ENCODE measurements at places on chromosomes 2 and 18.

DNA sequence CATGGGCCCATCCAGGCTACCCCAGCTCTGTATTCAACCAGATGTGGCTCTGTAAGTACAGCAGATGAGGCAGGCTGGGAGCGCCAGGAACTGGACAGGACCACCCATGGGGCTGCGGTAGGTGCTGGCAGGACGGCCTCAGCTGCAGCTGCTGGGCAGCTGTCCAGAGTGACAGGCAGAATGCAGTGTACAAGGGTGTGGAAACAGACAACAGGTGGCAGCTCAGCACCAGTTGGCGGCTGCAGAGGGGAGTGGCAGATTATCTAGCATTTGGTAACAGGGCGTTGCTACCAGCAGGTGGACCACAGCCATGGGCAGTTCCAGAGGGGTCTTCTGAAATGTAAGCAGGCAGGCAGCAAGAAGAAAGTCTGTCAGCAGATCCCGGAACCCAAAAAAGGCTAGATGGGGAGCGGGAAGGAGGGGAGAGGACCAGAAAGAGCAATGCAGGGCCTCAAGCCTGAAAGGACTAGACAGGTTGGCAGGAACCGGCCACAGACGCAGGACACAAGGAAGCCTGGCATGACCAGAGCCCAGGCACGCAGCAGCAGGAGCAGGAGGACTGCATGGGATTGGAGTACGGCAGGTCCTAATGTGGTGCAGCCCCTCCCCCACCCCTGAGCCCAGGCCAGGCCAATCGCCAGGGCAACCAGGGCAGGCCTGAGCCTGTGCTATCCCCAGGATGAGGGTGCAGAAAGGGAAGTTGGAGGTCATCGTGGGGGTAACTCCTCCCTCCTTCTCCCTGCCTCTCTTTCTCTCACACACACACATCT, 24.7 kb downstream of the PKDCC start:
- peak; percentile 51 for DNase-seq

GRCh38 chr2:221270806-221271205, 301.3 kb downstream of the EPHA4 start:
- DNase-seq = no peak

GRCh38 chr2:79619442-79619841, 106.6 kb downstream of the CTNNA2 start:
- DNase-seq = no peak

DNA sequence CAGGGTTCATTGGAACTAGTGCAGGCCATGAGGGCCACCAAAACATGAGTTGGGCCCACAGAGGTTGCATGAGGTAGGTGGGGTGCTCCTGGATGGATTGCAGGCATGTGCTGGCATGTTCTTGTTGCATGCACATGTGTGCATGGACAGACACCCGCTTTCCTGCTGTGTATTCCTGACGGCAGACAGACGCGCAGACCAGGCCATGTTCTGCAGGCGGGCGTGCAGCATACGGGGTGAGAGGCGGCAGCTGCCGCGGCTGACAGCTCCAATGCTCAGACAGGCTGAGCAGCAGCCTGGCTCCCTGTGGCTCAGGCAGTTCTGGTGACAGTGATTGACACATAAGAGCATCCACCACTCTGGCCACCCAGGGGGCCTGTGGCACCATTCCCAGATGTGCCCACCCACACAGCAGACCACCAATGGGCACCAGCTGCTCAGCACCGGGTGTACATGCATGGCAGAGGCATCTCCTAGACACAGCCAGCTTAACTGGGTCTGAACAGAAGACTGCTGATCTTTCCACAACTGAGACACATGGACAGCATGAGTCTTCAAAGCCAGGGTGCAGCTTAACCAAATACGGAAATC, 21.2 kb downstream of the HS1BP3 start:
- no peak for DNase-seq

GRCh38 chr2:200063155-200063554, 107.8 kb downstream of the MAIP1 start:
- no peak for DNase-seq

GRCh38 chr2:136255648-136256461, 137.9 kb upstream of the CXCR4 start:
- no peak for DNase-seq

DNA sequence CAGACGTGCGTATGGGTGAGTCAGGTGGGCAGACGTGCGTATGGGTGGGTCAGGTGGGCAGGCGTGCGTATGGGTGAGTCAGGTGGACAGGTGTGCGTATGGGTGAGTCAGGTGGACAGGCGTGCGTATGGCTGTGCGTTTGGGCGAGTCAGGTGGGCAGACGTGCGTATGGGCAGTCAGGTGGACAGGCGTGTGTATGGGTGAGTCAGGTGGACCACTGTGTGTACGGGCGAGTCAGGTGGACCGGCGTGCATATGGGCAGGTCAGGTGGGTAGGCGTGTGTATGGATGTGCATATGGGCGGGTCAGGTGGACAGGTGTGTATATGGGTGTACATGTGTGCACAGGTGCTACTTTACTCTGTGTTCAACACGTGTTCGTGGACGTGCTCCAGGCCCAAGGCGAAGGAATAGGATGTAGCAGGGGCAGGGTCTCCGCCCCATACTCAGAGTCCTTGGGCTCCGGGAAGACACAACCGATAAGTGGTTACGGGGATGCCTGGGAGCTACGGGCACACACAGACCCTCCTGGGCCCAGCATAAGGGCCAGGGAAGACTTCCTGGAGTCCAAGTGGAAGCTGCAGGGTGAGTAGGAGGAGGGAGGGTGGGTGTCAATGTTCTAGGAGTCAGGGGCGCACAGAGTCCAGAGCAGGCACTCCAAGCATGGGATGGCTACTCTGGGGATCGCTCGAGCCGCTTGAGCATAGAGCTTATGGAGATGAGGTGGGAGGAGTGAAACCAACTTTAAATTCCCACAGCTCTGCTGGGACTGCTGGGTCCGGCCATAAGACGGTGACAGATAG, 27.1 kb upstream of the KLF11 start:
- DNase-seq = peak; percentile 69

DNA sequence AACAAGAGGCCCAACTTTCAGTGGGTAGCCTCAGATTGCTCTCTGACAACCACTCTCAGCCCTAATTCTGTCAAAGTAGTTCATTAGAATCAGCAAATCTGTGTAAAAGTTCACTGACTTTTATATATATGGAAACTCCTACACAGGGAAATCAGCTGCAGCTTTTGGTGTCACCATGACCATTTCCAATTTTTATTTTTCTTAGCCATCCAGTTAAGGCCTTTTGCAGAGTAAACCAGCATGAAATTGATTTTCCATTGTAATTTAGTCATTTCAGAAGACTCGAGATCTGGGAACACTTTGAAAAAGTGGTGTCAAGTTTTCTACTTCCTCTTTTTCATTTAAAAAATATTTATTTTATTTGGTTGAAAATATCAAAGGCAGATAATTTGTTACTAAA, 263.2 kb downstream of the TMEM182 start:
- DNase-seq = no peak

DNA sequence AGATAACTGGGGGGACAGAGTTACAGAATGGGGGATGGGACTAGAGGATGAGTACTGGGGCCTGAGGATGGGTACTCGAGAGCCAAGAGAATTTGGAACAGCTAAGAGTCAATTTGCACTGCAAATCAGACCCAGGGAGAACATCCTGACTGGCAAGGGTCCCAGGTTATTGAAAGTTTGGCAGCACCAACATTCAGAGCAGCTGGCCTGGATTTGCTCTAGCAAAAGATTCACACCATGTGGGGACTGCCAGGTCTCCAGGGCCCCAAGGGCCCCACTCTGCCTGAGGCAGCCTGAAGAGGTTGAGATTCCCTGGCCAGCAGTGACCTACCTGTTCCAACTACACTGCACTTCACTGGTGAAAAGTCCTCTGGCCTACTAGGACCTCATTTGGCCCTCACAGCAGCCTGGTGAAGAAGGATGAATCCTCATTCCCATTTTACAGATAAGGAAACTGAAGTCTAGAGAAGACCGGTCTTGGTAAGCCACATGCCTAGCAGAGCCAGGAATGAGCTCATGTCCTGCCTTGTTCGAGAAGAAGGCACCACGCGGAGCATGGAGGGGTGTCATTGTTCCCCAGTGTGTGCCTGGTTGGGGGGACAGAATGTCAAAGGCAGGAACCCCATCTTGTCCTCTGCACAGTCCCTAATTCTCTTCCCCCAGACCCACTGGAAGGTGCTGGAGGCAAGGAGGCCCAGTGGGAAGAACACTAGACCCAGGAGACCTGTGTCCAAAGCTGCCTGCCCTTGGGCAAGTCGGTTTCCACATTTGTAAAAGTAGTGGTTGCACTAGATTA, 258.6 kb downstream of the TNS1 start:
- DNase-seq = no peak

- no peak for DNase-seq
Measured at GRCh38 chr18:59001721-59002120, 137.0 kb downstream of the ZNF532 start.

DNA sequence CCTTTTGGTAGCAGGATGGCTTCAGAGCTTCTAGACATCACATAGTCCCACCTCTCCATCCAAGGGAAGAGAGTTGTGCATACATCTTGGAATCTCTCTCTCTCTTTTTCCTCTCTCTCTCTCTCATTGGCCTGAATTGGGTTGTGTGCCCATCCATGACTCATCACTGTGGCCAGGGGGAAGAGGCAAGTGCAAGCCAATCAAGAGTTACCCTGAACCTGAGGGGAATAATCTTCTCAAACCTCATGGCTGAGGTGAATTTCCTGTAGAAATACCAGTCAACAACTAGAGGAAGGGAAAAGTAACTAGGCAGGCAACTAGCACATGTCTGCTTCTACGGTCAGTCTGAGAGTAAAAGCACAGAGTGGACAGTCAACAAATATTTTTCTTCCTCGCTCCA, 7.3 kb upstream of the CHN1 start:
- DNase-seq = no peak

DNA sequence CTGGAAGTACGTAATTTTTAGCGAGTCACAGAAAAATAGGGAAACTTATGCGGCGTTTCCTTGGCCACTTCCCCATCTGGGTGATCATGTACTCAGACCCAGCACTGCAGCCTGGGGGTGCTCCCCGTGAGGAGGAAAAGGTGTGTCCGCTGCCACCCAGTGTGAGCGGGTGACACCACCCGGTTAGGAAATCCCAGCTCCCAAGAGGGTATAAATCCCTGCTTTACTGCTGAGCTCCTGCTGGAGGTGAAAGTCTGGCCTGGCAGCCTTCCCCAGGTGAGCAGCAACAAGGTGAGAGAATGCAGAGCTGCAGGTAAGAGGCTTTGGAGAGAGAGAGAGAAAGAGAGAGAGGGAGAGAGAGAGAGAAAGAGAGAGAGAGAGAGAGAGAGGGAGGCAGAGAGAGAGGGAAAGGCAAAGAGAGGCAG, at the start of gene IL1R2:
Gene IL1R2 (plus strand): TSS at position 240 of the 425 bp plus-strand sequence. CDS start 16,616 bp downstream, outside the sequence.
- DNase-seq = no peak

DNA sequence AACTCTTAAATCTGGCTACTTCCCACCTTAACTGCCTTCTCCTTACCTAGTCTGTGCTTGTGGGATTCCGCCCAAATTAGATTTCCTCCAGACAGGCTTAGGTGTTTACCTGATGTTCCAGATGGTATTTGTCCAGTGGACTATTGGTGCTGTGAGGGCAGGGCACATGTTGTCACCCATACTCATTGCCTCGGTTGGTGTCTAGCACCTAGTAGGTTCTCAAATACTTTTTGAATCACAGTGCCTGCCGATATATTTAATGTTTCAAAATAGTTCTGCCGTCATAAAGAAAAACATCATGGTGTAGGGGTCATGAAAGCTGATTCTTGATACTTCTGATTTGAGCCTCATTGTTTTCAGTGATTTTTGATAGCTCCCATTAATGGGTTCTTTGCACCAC, 1.1 kb downstream of the SEPTIN2 start:
- no peak for DNase-seq

DNA sequence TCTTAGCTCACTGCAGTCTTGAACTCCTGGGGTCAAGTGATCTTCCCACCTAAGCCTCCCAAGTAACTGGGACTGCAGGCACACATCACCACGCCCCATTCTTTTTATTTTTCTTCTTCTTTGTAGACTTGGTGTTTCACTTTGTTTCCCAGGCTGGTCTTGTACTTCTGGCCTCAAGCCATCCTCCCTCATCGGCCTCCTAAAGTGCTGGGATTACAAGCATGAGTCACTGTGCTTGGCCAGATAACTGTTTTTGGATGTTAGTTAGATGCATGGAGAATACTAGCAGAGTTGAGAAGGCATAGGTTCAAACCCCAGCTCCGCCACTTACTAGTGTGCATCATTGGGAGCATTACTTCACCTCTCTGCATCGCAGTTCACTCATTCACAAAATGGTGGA, 88.3 kb downstream of the TXNL1 start:
- no peak for DNase-seq

- DNase-seq = no peak
Measured at GRCh38 chr2:16165518-16166326, 225.4 kb downstream of the MYCN start.

- no peak for DNase-seq
Measured at GRCh38 chr2:240795916-240796510, 24.0 kb downstream of the KIF1A start.

- DNase-seq = no peak
Measured at GRCh38 chr2:144431392-144431783, 88.5 kb downstream of the ZEB2 start.

- DNase-seq = peak; percentile 38
Measured at GRCh38 chr2:37415128-37415820, 70.8 kb downstream of the QPCT start.

- no peak for DNase-seq
Measured at GRCh38 chr2:97660775-97661389, 3.0 kb downstream of the ACTR1B start.

DNA sequence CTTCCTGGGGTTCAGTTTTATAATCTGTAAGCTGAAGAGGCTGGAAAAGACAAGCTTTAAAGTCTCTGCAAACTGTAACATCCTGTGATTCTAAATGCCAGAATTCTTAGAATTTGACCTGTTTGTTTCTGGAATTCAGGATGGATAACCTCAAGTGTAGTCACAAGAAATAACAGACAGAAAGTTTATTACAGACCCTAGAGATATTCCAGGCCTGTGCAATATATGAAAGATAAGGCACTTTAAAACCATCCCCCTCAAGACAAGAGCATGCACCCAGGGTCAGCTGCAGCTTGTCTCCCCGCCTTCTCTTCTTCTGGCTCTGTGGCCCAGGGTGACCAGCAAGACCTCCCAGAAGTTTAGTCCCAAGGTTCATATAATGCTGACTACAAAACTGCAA, 298.7 kb upstream of the ACVR2A start:
- DNase-seq = no peak

- DNase-seq = no peak
Measured at GRCh38 chr2:97906307-97906706, 89.4 kb downstream of the TMEM131 start.

GRCh38 chr2:9767656-9768281, 75.5 kb upstream of the TAF1B start:
- DNase-seq = no peak

- DNase-seq = no peak
Measured at GRCh38 chr18:55031576-55031975, 72.3 kb upstream of the CCDC68 start.

GRCh38 chr2:50178050-50178449, 853.9 kb downstream of the NRXN1 start:
- DNase-seq = no peak

GRCh38 chr2:313991-314390, 26.1 kb upstream of the ALKAL2 start:
- no peak for DNase-seq

- no peak for DNase-seq
Measured at GRCh38 chr2:175010848-175011254, 5.7 kb upstream of the CHN1 start.
